ENCODE measurements at places on chromosomes 13 and 19. TPM values are rescaled to one million over a fixed set of nuclear protein-coding genes. Genes with fewer than 3 reads are reported as not detected.

DNA sequence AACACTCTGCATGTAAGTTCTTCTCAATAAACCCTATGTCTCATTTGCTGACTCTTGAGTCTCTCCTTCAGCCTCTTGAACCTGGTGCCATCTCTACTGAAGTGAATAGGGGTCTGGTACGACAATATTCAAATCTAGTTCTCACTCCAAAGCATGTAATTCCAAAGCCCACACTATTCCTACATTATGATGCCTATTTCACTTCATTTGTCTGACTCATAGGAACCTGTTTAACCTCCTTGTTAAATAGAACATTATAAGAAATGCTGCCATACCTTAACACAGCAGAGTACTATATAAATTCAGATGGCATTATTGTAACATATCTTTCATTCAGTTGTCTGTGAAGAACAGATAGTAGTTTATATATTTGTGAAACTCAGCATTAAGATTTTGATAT is 67.1 kb downstream of the STARD13 start:
- no peak for DNase-seq

GRCh38 chr13:111517641-111518010 is 197.2 kb downstream of the TEX29 start:
- DNase-seq, result no peak

GRCh38 chr13:40197936-40198595 is 468.4 kb downstream of the FOXO1 start:
- no peak for DNase-seq

Gene CGB8
- not detected for polyA plus RNA-seq

DNA sequence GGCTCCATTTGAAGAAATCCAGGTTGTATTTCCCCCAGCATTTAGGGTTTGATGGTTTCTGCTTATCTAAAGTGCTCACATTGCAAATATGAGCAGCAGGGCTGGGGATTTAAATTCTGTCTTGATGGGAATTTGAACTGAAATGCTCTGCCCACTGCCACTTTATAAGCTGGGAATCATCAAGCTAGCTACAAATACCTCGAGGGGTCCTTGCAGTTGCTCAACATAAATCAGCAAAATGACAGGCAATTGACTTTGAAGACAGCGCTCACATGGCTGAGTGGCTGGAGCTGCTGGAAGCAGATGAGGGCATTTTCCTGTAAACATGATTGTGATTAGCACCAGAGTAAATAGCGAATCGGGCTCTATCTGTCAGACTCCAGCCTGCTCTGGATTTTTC is 39.4 kb upstream of the MEDAG start:
- no peak for DNase-seq

- DNase-seq, result no peak
Measured at GRCh38 chr13:48866249-48866648, 109.5 kb upstream of the FNDC3A start.

Gene ZNF724
- polyA plus RNA-seq, result 7.8 TPM

- DNase-seq, result no peak
Measured at GRCh38 chr13:86155756-86156155, 356.5 kb upstream of the SLITRK6 start.

GRCh38 chr19:56324436-56324835 is 9.8 kb upstream of the ZSCAN5A start:
- no peak for DNase-seq

- no peak for DNase-seq
Measured at GRCh38 chr19:10352764-10353671, 13.6 kb upstream of the ICAM3 start.

Gene ZNF772
- polyA plus RNA-seq, result 14.5 TPM

- DNase-seq, result no peak
Measured at GRCh38 chr13:97211300-97211699, 10.8 kb upstream of the MBNL2 start.

DNA sequence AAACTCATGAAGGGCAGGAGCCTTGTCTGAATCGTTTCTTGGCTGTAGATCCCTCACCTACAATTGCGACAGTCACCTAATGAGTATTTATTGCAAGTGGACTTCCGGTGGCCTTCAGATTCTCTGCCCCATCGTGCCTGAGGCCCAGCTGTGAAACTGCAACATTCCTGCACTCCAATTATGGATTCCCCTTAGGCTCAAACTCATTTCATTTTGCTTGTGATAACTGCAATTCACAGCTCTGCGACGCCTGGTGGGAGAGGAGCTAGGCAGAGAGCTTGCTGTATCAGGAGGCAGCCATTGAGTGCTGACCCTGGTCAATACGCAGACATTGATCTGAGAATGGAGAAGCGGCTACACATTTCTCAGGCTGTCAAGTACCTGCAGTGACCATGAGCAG is 59.0 kb downstream of the CCDC70 start:
- DNase-seq, result no peak

DNA sequence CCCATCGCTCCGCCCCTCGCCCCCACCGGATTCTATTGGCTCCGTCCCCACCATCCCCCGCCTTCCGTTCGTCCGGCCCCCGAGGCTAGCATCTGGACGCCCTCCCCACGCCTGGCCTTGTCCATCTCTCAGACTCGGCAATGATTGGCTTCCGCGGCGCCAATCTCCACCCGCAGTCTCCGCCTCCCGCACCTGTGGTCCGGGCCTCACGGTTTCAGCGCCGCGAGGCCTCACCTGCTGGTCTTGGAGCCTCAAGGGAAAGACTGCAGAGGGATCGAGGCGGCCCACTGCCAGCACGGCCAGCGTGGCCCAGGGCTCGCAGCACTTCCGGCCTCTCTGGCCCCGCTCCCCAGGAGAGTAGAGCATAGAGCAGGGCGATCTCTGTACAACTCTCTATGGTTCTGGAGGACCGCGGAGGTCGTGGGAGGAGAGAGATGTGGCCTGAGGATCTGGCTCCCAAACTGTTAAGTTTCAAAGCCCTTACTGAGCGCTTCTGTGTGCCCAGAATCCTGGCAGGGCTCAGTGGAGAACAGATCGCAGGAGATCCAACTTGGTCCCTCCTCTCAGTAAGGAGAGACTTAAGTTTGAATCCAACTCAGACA is at the start of gene ERCC1:
Gene ERCC1, minus strand, starts transcription at position 329 of the 602 bp plus-strand sequence. CDS start 543 bp downstream, outside the sequence.
- peak; percentile 92 for DNase-seq

Gene UBE2L5
- 0.28 TPM for polyA plus RNA-seq

Gene ZNF730
- polyA plus RNA-seq, result 14.0 TPM

- DNase-seq, result no peak
Measured at GRCh38 chr13:33550885-33551284, 265.3 kb upstream of the STARD13 start.

DNA sequence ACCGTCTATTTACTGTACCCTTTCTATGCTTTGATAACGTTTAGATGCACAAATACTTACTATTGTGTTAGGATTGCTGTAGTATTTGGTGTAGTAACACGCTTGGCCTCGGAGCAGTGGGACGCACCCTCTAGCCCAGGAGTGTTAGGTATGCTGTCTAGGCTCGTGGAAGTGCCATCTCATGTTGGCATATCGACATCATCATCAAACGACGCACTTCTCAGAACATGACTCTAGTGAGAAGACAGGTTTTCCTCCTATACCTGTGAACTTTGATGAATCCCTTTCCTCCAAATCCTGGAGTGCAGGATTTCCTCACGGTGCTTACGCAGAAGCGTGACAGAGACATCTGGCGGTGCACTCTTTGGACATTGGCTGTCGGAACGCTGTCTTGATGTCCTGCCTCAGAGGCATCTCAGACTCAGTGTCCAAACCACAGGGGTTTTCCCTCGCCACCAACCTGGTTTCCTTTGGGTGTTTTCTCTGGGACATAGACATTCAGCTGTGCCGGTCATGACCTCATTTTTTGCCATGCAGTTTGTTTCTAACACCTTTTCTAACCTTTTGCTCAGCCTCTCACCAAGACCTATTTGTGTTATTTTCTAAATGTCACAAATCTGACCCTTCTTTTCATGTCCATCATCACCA is 6.3 kb downstream of the SNRNP70 start:
- no peak for DNase-seq

- no peak for DNase-seq
Measured at GRCh38 chr19:49637821-49638738, 1.9 kb downstream of the RRAS start.

DNA sequence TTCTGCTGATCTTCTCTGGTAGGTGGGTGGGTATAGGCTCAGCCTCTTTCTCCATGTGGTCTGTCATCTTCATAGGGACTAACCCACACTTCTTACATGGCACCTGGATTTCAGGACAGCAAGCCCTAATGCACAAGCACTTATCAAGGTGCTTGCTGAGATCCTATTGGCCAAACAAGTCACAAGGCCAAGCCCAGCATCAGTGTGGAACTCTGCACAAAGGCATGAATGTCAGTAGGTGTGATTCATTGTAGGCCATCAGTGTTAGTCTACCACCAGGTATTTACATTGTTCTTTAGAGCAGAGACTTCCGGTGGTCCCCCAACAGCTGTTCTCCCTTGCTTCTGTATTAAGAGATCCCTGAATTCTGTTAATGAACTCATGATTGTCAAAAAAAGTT is 8.3 kb upstream of the RB1 start:
- DNase-seq, result no peak

DNA sequence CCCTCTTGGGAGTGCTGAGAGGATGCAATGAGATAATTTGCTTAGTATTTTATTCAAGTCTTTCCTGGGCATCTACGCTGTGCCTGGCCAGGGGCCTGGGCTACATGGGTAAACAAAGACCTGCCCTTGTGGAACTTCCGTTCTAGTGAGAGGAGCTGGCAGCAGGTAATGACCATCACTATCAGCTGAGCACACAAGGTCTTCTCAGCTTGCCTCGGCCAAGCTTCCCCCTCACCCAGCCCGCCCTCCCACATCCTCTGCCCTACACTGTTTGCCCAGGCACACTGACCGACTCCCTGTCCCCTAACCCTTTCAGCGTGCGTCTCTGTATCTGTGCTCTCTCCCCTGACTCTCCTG is 8.6 kb upstream of the FKRP start:
- DNase-seq, result no peak

Gene INAFM1
- 11.7 TPM for polyA plus RNA-seq

Gene ZNF526
- polyA plus RNA-seq, result 9.1 TPM

Gene OR10H5
- polyA plus RNA-seq, result 0.09 TPM

Gene RFX1
- polyA plus RNA-seq, result 9.6 TPM

Gene PLPPR3
- 11.9 TPM for polyA plus RNA-seq

Gene ZNF547
- 6.2 TPM for polyA plus RNA-seq

- DNase-seq, result no peak
Measured at GRCh38 chr13:69704311-69704710, 403.3 kb upstream of the ATXN8OS start.

Gene OR7D2
- polyA plus RNA-seq, result 0.15 TPM

DNA sequence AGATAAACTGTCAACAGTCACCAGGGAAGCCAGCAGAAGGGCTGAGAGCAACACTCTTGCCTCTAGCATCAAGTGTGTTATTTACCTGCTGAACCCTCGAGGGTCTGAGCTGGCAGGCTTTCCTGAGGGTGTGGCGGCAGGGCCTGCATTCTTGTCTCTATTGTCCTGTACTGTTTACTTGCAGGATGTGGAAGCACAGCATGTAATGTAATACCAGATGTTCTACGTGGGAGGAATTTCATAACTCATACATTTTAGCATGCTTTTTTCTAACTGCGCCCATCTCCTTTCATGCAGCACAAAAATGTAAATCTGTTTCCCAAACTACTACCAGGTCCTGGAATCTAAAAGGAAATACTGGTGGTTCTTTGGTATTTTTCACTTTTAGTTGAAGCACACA is 153.1 kb downstream of the RGCC start:
- DNase-seq, result peak; percentile 60

DNA sequence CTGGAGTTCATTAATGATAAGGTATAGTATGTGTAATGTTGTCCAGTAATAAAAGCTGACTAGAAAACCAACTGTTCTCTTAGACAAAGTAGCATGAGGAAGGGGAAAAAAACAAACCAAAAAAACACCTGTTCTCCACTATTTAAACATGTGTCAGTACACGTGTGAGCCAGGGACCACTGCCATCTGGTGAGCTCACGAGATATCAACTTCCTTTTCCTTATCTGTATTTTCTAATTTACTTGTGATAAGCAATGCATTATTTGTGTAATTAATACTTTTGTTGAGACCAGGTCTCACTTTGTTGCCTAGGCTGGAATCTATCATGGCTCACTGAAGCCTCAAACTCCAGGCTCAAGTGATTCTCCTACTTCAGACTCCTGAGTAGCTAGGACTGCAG is 4.3 kb upstream of the SIX5 start:
- no peak for DNase-seq

GRCh38 chr19:35755550-35756376 is 1.1 kb downstream of the HSPB6 start:
- DNase-seq, result no peak

GRCh38 chr19:811506-812048 is 10.2 kb downstream of the PLPPR3 start:
- DNase-seq, result no peak

- no peak for DNase-seq
Measured at GRCh38 chr13:98348466-98349200, 171.6 kb upstream of the RNF113B start.

- DNase-seq, result no peak
Measured at GRCh38 chr13:21022056-21022979, 39.1 kb downstream of the LATS2 start.

DNA sequence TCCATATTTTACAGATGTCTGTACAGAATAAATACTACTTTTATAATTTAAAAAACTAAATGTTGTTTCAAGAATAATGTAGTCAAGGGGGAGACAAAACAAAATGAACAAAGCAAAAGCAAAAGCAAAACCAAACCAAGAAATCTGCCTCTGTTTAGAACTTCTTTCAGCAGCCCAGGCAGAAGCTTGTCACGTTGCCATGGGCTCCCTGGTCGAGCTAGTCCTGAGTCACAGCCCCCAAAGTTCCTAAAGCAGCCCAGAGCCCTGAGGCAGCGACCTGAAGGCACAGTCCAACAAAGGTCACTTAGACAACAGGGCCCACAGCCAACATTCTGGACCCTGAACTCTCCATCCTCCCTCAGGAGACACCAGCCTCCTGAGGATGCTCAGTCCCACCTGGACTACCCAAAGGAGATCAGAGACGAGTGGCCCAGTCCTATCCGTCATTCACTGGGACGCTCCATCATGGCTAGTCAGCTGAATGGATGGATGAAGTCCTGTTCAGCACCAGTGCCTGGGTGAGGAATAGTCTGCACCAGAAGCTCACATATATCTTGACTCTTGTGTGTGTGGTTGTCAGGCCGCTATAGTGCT is 41.7 kb downstream of the SIAH3 start:
- DNase-seq, result no peak

Gene ZNF554
- polyA plus RNA-seq, result 9.0 TPM

Gene VSTM1
- polyA plus RNA-seq, result 0.27 TPM

Gene ZNF154
- 40.8 TPM for polyA plus RNA-seq

- DNase-seq, result peak; percentile 63
Measured at GRCh38 chr13:87810920-87811344, 139.8 kb downstream of the SLITRK5 start.

Gene DIRAS1
- 4.1 TPM for polyA plus RNA-seq

- no peak for DNase-seq
Measured at GRCh38 chr19:46745521-46746280, at the start of gene FKRP. FKRP (plus strand) TSS chr19:46746057; CDS start chr19:46755451, 9,394 bp downstream.

GRCh38 chr19:47330466-47330869 is 1.5 kb upstream of the C5AR2 start:
- no peak for DNase-seq

Gene C19orf73
- 0.26 TPM for polyA plus RNA-seq

Gene KCNRG
- polyA plus RNA-seq, result 3.5 TPM

GRCh38 chr19:13018035-13018914 is 23.0 kb downstream of the NFIX start:
- no peak for DNase-seq

Data from left lung (tissue), 14 donors.